ENCODE measurements at places on chromosomes 3 and 15.

- no peak for DNase-seq
These were observed 3.5 kb upstream of the DCUN1D1 start for GRCh38 chr3:182983876-182984275.

DNA sequence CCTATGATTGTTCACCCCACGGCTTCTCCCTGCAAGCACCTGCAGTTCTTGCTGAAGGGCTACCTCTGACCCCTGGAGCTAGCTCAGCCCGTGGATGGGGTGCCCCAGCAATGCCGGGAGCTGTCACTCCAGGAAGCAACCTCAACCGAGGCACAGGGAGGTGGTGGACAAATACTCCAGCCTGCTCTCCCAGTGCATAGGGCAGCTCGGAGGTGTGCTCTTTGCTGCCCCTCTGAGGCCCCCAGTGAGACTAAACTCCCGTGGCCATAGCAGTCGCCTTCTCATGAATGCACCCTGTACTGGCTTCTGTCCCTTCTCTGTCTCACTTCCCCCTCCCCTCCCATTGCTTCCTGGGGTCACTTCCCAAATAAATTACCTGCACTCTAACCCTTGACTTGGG, 48.5 kb downstream of the LINGO1 start:
- no peak for DNase-seq

GRCh38 chr3:16386561-16386960, 121.5 kb downstream of the OXNAD1 start:
- no peak for DNase-seq

DNA sequence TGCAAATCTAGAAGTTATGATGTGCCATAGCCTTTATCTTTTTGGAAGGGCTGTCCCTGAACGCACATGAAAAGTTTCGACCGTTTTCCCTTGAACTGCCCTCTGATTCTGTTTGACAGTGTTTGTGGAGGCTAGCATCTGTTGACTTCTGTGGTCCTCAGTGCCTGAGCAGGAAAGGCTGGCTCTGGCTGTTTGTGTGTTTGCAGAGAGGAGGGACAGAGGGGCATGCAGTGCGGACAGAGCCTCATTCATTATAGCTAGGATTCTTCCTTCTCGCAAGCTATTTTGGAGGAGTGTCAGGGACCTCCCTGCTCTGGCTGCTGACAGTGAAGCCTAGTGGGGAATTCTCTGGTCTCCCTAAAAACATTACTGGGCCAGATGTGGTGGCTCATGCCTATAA, 64.5 kb downstream of the CDAN1 start:
- DNase-seq: no peak

- no peak for DNase-seq
These were observed 73.0 kb downstream of the KLF13 start for GRCh38 chr15:31399544-31400171.

DNA sequence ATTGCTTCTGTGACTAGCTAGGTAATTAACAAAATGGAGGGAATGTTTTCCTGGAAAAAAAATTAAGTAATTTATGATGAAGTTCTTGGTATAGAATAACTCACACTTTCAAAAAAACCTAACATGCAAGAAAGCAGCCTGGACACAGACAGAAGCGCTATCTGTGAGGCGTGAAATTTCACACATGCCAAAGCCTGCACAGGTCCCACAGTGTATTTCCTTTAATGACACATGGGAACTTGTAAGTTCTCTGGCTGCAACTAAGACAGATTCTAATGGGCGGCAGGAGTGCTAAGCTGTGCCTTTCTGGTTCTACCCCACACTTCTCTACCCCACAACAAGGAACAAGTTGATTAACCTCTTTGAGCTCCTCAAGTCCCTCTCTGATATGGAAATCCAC, 84.9 kb upstream of the NEO1 start:
- no peak for DNase-seq

- no peak for DNase-seq
These were observed 8.7 kb downstream of the MEF2A start for GRCh38 chr15:99574502-99574901.

GRCh38 chr3:21505711-21506460, 245.1 kb downstream of the ZNF385D start:
- no peak for DNase-seq

- DNase-seq: no peak
These were observed 89.8 kb upstream of the RNF7 start for GRCh38 chr3:141648055-141648910.

- no peak for DNase-seq
These were observed 25.6 kb downstream of the TMEM39A start for GRCh38 chr3:119437691-119438258.

DNA sequence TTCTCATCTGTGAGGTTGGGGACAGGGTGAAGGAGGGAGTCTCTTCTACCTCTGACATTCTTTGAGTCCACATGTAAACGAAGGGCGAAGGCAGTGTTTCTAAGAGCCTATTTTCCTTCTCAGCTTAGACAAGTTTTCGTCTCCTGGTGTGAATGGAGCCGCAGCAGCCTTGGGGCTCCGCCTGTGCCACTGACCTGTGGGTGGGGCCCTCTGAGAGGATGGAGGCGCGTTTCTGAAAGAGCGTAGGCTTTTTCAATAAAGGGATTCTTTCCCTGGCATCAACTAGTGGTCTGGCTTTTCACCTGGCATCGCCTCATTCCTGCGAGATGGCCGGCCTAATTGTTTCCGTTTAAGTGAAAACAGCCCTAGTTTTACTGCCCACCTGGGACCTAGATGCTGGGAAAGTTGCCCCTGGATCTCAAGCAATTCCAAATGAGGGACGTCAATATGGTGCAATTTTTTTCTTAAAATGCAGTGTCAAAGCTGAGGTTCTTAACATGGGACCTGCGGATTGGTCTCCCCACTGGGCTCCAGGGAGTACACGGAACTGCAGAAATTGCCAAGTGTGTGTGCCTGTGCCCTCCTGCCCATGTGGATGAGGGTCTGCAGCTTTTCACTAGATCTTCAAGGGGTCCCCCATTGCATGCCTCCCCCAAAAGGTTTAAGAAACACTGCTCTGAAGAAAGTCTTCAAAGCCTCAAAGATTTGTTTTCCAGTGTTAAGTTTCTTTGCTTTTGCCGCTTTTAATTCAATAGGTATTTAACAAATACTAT, 958 bp downstream of the GLDN start:
- no peak for DNase-seq

DNA sequence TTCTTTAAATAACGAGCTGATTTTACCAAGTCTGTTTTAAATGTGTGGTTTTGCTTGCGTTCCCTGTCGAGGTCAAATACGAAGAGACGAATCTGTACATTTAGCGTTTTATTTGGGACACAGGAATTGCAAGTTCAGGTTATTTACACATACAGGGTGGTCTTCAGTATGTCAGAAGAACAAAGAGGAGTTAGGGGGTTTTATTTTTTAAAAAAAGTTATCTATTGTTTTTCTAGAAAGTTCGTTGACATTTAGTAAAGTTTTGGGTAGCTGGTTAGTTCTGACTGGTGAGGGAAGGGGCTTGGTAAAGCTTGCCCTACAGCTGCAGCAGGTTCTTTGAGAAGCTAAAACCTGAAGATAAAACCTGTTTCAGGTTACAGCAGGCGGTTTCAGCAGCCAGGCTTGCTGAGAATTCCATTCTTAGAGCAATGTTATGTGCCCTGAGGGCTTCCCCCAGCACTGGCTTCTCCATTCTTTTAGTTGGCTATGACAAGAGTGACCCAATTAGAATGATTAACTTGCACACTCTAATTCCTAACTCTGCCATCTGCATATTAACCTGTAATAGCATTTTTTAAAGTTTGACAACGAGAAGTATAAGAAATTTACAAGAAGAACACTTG, 815 bp upstream of the ZNF280D start:
- peak; percentile 51 for DNase-seq
